Activated gamma-delta T cell treated with Interleukin-2 at 50 U/mL for 16 hours (primary cell): ENCODE measurements at places on chromosomes 1 and 21.

- no peak for DNase-seq
Observed at GRCh38 chr1:207952617-207953542, 42.0 kb upstream of the CD34 start.

DNA sequence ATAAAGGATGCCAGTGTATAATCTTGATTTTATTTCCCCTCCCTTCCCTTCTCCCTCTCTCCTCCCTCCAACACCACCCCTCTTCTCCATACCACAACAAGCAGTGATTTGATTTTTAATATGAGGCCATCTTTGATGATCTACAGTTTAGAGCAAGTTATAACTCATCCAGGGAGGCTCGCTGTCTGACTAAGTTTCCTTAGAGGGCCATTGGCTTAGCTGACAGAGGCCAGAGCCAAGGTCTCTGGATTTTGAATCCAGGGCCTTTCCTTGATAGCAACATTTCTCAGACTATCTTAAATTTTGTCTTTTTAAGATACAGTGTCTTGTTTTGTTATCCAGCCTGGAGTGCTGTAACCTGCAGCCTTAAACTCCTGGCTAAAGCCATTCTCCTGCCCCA is 431.0 kb upstream of the USP24 start:
- no peak for DNase-seq

DNA sequence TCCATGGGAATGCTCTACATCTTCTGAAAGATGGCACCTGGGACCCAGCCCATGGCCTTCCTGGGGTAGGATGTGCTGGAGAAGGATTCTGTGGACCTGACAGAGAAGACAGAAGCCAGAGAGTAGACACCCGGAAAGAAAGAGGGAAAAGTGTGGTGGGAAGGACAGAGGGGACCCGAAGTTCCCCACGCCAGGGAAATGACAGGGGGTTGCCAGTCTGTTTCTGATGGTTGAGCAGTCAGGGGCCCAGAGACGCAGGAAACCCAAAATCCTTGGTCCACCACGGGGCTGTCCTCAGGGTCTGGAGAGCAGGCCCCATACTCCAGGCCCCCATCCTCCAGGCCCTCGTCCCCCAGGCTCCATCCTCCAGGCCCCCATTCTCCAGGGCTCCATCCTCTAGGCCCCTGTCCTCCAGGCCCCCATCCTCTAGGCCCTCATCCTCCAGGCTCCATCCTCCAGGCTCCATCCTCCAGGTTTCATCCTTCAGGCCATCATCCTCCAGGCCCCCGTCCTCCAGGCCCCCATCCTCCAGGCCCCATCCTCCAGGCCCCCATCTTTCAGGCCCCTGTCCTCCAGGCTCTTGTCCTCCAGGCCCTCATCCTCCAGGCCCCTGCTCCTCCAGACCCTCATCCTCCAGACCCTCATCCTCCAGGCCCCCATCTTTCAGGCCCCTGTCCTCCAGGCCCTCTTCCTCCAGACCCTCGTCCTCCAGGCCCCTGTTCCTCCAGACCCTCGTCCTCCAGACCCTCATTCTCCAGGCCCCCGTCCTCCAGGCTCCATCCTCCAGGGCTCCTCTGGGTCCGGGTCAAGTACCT is 1.0 kb upstream of the TFF2 start:
- no peak for DNase-seq

DNA sequence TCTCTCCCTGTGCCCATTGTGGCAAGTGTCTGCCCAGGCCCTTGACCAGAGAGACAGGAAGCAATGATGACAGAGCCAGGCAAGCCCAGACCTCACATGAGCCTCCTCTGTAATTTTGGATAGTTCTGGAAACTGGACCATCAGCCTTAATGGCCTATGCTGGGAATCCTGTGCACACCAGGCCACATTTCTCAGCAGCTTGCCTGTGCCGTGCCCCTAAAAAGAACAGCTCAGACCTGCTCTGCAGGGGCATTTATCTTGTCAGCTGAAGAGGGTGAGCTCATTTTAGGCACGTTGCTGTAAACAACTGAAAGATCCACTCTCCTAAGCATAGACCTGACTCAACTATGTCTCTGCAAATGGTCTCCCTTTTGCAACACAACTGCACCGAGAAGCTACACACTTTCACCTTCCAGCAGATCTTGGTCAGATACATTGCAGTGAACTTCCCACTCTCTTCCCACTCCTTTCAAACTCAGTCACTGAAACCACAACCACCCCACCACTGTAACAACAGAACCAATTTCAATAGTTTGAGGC is 53.5 kb upstream of the BACH1 start:
- no peak for DNase-seq

- DNase-seq: no peak
Observed at GRCh38 chr1:32767156-32767555, 50.0 kb downstream of the YARS1 start.

- DNase-seq: no peak
Observed at GRCh38 chr1:218164111-218164929, 120.8 kb upstream of the RRP15 start.

GRCh38 chr21:25837533-25838265 is 102.9 kb downstream of the GABPA start:
- DNase-seq: no peak
